A172 (cell line): ENCODE measurements at places on chromosomes 7 and 10. TPM values are rescaled to one million over a fixed set of nuclear protein-coding genes. Genes with fewer than 3 reads are reported as not detected.

- DNase-seq, result no peak
Observed at GRCh38 chr7:133391206-133391605, 138.3 kb downstream of the EXOC4 start.

DNA sequence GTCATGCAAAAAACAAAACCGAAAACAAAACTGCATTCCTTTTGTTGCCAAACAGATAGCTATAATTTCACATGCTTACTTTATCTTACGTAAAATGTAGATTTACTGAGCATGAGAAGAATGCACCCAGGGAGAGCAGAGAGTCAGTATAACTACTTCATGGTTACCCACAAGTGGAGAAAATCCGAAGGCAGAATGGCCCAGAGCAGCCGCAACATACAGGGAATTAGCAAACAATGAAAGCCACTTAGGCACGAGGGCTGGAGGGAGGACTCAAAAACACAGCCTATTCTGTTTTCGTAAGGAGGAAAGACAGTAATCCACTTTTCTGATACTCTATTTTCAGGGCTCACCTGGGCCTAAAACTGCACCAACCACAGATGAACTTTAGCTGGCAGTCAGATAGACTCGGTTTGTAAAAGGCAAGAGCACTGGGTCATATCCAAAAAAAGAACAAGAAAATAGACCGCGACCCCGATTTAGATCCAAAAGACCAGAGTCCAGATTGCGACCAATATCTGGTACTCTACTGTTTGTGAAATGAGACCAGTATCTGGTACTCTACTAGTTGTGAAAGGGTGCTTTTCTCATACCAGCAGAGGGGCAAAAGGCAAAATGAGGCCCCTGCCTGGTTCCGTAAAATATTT is 1.3 kb downstream of the ITPRIP start:
- DNase-seq, result peak; percentile 40

DNA sequence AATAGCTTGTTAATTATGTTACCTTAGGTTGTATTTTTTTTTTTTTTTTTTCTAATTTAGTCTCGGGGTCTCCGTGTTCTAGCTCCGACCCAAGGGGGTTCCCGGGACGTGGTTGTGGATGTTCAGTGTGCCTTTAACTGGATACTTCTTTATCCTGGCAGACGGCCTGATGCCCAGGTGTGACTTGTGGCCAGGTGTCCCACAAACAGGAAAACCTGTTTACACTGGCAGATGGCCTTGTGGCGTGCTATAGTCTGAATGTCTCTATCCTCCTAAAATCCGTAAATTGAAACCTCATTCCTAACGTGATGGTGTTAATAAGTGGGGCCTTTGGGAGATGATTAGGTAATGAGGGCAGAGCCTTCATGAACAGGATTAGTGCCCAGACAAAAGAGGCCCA is 546.4 kb upstream of the C7orf33 start:
- DNase-seq, result no peak

DNA sequence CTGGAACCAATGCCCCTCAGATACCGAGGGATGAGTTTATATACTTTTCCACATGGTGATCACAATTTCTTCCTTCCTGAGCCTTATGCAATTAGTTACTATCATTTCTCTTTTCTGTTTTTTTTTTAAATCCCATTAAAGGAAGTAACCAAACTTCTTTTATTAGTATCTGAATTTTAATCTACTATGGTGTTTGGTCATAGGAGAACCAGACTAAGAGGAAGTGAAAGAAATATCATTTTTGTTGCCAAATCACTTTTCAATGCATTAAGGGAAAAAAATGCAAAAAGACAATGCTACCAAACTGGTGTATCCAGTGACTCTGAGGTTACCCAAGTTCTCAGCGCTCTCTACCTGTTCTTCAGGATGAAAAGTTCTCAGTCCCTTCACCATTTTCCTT is 167.7 kb downstream of the NXPH1 start:
- no peak for DNase-seq

- peak; percentile 75 for DNase-seq
Observed at GRCh38 chr7:28686418-28686800, 271.7 kb downstream of the TRIL start.

- DNase-seq, result no peak
Observed at GRCh38 chr7:45389073-45389872, 184.9 kb upstream of the ADCY1 start.

GRCh38 chr7:133294234-133294633 is 41.4 kb downstream of the EXOC4 start:
- no peak for DNase-seq

The SEMA3D gene
- 3.3 and 3.4 TPM in 2 replicates for total RNA-seq

DNA sequence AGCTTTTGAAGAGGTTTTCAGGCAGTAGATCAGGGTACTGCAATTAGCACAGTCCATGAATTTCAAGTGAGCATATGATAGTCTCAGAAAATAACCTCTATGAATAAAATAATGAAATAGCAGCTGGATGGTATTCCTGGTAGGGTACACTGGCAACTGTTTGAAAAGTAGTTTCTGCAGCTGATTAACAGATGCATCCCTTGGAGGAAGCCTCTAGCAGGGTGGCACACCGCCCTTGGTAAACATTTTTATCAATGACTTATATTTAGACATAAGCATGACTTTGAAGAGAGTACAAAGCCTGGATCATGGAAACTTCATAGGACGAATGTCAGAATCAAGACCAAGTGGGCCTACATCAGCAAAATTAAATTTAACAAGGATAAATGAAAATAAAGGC is 26.8 kb downstream of the WNT16 start:
- DNase-seq, result no peak

The SPDYE1 gene
- total RNA-seq, result not detected in 2 replicates

GRCh38 chr7:6558837-6559236 is 7.6 kb upstream of the GRID2IP start:
- DNase-seq, result peak; percentile 79

GRCh38 chr7:111671927-111672326 is 109.6 kb upstream of the IMMP2L start:
- no peak for DNase-seq

GRCh38 chr10:127899766-127900387 is 7.0 kb upstream of the PTPRE start:
- no peak for DNase-seq

- no peak for DNase-seq
Observed at GRCh38 chr7:30022991-30023390, 3.5 kb downstream of the FKBP14 start.

- DNase-seq, result no peak
Observed at GRCh38 chr10:29737074-29737593, 102.4 kb upstream of the SVIL start.

The TSPAN13 gene
- 2.4 and 2.8 TPM in 2 replicates for total RNA-seq

- DNase-seq, result no peak
Observed at GRCh38 chr7:77413128-77413527, 3.0 kb downstream of the GSAP start.

DNA sequence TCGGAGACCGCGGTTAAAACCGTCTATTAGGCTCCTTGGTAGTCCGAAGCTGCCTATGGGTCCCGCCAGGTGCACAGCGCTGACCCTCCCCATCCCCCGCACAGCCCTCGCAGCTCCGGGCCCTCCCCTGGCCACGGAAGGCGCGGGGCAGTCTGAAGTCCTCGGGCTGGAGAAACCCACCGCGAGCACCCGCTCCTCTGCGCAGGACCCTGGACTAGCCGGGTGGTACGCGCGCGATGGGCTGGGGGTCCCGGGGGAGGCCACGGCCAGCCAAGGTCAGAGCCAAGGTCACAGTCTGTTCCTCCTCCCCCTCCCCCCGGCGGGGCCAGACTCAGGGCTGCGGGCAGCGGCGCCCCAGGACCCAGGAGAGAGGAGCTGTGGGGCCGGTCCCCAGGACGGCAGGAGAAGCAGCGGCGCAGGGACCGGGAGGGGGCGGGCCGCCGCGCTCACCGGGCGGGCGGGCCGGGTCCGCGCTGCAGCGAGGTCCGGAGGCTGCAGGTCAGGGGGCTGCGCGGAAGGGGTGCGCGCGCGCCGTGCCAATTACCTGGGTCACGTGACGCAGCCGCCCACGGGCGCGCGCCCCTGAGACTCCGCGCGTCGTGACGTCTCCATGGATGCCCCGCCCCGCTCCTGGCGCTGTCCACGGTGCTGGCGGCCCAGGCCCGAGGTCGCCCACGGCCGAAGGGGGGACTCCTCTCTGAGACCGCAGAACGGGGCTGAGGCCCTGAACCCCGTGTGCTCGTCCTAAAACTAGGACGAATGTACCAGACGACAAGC is at the start of gene OGDHL:
Gene OGDHL (minus strand): TSS at position 535 of the 777 bp plus-strand sequence. CDS start 3,731 bp downstream, outside the sequence.
- DNase-seq, result peak; percentile 22

- DNase-seq, result peak; percentile 48
Observed at GRCh38 chr7:111126987-111127386, 36.1 kb downstream of the LRRN3 start.

DNA sequence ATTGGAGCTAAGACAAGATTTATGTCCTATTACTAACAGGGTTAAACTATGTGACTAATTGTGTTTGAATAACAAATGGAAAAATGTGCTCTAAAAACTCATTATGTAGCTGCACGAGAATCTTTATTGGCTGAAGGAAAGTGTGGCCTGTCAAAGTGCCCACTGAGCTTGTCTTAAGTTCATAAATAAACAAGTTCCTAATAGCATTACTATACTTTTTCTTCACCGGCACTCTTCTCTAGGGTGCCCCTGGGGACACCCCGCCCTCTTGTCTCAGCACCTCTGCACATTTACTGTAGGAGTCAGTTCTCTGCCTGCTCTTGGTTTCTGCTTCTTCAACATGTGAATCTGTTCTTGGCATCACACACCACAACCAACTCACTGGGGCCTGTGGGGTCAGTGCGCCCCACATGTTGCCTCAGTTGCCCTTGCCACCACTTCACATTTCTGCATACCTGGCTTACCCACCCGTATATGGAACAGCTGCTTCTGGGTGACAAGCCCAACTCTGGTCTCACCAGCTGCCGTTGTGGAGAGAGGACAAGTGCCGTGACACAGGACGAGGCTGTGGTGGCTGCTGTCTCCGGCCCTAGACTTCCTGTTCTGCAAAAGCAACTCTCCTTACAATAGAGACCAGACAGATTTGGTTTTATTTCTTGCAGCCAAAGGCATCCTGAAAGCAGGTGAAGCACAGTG is 96.3 kb upstream of the DDC start:
- DNase-seq, result no peak

- no peak for DNase-seq
Observed at GRCh38 chr7:88217675-88218428, 2.0 kb downstream of the SRI start.

- DNase-seq, result no peak
Observed at GRCh38 chr10:63030536-63030935, 102.6 kb upstream of the NRBF2 start.

The ST7 gene
- total RNA-seq, result 11.9 and 12.9 TPM in 2 replicates

GRCh38 chr10:24378126-24378920 is 169.4 kb downstream of the KIAA1217 start:
- DNase-seq, result no peak

DNA sequence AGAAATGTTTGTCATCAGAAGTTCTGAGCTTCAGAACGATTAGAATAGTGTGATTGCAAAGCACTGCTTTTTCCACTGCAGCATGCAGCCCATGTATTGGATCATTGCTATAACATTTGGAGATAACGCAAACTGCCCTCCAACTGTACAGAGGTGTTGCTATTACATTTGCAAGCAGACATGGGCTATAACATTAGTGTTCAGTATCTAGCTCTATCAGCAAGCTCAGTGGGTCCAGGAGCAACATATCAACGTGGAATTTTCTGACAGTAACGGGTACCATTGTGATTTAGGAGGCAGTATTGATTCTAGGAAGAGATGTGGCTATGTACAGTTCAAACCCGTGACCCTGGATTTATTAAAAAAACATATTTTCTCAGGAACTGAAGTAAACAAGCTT is 75.8 kb downstream of the AGMO start:
- no peak for DNase-seq

DNA sequence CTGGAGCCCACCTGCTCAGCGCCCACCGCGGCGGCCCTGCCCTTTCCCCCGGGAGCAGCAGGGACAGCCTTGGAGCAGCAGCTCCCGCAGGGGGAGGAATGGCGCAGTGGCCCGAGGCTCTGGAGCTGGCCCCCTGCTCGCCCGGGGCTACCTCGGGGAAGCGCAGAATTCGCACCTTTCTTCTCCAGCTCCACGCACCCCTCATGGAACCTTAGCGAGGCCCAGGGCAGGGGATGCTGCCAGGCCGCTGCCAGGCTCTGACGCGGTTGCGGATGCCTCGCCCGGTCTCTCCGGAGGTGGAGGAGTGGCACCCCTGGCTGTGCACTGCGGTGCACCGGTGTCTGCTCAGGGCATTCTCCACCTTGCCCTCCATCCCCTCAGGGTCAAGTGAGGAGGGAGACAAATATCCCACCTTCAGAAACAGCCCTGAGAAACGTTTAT is 84.9 kb upstream of the MKI67 start:
- DNase-seq, result no peak

DNA sequence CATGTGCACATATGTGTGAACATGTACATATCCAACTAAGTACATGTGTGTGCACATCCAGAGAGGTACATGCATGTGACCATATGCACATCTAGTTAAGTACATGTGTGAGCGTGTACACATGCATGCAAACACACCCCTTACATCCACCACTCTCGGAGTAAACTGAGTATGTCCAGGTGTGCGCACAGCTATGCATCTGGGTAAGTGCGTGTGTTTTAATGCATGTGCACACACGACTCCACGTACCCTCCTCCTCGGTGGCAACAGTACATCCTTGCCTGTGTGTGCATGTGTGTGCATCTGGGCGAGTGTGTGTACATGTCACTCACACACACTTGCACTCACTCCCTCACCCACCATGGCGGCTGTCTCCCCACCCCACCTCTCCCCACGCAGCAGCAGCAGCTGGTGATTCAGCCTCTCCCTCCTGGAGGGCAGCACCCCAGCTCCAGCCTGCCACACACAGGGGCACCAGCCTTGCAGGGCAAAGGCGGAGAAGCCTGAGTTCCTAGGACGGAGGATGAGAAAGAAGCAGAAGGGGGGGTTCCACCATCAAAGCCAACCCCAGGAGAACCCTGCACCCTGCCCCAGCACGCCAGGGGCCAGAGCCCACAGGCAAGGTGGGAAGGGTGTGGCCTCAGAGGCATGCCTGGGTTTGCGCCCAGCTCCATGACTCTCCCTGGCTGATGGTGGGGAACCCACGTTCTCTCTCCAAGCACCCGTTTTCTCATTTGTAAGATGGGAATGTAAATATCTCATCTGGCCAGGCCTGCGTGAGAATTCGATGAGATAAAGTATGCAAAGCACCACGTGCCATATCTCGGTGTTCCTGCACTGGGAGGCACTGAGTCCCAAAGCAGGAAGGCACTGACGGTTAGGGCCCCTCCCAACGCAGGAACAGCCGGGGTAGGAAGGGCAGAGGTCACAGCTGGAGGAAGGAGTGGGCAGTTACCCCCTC is 27.7 kb upstream of the DNAAF5 start:
- no peak for DNase-seq

- no peak for DNase-seq
Observed at GRCh38 chr7:28452681-28453080, 40.4 kb downstream of the CREB5 start.

GRCh38 chr7:106480161-106480579 is 180.8 kb downstream of the CCDC71L start:
- DNase-seq, result no peak

GRCh38 chr7:128137181-128137580 is 103.9 kb upstream of the LEP start:
- DNase-seq, result peak; percentile 2

The C10orf67 gene
- 1.0 TPM in 1 of 2 replicates, not detected in the other for total RNA-seq

DNA sequence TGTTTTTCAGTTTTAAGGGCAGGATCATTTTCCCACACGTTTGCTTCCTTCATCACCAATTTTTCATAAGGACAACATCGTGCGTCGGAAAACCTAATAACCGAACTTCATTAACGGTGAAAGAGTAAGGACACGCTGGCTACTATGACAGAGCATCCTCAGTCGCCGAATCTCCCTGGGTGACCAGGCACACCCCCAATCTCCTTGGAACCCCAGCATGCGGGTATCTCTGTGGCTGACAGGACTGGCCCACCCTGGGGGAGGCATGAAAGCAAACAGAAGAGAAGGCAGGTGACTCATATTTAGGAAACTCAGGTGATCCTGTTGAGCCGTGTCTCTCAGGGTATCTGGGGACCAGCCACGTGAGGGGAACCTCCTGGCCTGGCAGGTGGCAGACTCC is 134.2 kb downstream of the DIP2C start:
- DNase-seq, result no peak

The GCK gene
- total RNA-seq, result not detected in 2 replicates
